ENCODE measurements at places on chromosomes 7 and 10.

DNA sequence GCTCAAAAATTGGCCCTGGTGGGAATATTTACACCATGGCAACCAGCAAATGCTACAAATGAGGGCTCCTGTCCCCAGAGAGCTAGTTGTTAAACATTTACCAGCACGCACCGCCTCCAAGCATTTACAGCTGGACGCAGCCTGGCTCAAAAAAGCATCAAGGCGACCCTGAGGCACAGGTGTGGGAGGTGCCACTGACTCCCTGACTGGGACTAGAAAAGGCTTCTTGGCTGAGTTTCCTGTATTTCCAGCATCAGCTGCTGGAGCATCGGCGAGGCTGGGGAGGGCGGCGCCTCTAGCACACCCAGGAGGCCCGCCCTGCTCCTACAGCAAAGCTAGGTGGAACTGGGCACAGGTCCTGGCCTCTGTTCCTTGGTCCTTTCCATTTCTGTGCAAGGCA is 43.5 kb upstream of the ZRANB1 start:
- no peak for DNase-seq

GRCh38 chr10:13115832-13116803 is 16.2 kb downstream of the OPTN start:
- DNase-seq, result no peak

GRCh38 chr7:104657134-104657533 is 328.7 kb downstream of the LHFPL3 start:
- DNase-seq, result no peak

DNA sequence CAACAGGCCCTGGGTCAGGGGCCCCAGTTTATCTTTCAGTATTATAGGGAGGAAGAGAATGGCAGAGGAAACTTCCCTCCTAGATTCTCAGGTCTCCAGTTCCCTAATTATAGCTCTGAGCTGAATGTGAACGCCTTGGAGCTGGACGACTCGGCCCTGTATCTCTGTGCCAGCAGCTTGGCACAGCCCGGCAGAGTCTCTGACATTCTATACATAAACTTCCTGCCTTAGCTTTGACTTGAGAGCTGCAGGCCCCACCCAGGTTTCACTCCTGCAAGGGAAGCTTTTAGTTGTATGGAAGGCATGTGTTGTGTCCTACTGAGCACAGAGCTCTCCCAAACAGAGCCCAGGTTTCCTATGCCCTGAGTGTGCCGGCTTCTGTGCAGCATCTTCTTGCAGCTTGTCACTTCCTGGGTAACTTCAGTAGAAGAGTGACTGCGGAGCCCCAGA is 205.6 kb upstream of the PRSS58 start:
- DNase-seq, result no peak

- no peak for DNase-seq
Observed at GRCh38 chr10:13308096-13308495, 8.2 kb upstream of the PHYH start.

- no peak for DNase-seq
Observed at GRCh38 chr10:132606031-132606491, 68.5 kb downstream of the INPP5A start.

Data from renal cortical epithelial cell (primary cell).